AML-193 (cell line): ENCODE measurements at places on chromosomes 1 and 21.

DNA sequence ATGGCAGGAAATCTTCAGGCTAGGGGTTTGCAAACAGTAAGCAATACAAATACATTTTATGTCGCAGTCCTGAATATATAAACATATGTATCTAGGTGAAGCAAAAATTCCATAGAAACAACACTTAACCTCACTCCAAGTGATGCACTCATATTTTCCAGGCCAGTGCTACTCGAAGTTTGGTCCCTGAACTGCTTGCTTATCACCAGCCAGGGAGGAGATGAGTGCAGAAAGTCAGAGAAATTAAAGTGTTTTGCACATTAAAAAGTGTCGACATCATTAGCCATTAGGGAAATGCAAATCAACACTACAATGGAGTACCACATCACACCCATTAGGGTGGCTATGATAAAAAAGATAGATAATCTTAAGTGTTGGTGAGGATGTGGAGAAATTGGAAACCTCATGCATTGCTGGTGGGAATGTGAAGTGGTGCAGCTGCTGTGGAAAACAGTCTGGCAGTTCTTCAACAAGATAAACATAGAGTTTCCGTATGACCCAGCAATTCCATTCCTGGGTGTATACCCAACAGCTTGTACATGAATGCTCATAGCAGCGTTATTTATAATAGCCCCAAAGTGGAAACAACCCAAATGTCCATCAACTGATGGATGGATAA lies 70.5 kb upstream of the CSF1 start:
- no peak for DNase-seq

GRCh38 chr1:64545118-64545843 lies 75.4 kb downstream of the CACHD1 start:
- no peak for DNase-seq

GRCh38 chr21:41976611-41977010 lies 22.8 kb upstream of the C2CD2 start:
- no peak for DNase-seq

GRCh38 chr1:112402682-112403643 lies 6.9 kb downstream of the CTTNBP2NL start:
- DNase-seq, result no peak

DNA sequence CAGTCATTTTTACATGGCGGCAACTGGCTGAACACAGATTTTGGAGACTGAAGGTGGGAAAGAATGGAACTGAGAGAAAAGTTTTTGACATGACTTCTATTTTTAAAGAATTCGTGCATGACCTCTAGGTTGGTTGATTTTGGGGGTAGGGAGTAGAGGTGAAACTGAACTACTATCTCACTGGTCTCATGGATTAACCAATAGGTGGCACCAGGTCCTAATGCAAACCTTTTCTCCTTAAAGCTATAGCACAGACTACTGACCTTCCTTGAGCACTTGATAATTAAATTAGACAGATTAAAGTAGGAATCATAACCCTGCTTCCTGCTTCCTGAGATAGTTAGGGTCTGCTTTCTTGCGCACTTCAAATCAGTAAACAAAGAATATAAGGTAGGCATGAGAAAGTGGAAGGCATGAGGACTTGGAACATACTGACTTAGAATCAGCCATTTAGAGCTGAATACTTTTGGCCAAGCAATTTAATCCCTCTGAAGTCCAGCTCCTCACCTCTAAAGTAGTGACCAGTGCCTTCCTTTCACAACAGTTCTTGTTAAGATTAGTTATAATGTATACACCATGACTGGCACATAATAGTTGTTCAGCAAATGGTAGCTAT lies 206.0 kb downstream of the CENPF start:
- DNase-seq, result peak; percentile 12

GRCh38 chr1:77608893-77609292 lies 73.6 kb downstream of the ZZZ3 start:
- DNase-seq, result no peak

DNA sequence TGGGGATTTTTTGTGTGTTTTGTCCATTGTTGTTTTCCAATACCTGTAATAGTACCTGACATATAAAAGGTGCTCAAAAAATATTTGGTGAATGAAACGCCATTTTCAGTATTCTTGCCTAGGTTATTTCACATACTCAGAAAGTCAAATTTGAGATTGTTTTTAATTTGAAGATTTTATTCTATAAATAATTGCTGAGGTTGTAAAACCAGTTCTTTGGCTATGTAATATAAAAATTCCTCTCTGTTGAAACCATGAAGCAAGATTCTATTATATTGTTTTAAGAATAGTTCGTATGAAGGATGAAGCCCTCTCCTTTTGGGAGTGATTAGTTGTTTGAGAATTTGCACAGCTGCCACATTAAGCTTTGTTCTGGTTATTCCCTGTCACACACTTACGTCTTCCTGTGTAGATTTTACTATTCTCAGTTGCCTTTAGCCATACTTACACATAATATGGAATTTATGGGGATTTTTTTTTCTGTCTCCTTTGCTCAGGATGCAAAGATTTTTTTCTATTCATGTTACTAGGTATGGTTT lies 60.2 kb upstream of the MPC2 start:
- no peak for DNase-seq

- no peak for DNase-seq
Observed at GRCh38 chr1:53718443-53718842, 20.5 kb downstream of the GLIS1 start.

DNA sequence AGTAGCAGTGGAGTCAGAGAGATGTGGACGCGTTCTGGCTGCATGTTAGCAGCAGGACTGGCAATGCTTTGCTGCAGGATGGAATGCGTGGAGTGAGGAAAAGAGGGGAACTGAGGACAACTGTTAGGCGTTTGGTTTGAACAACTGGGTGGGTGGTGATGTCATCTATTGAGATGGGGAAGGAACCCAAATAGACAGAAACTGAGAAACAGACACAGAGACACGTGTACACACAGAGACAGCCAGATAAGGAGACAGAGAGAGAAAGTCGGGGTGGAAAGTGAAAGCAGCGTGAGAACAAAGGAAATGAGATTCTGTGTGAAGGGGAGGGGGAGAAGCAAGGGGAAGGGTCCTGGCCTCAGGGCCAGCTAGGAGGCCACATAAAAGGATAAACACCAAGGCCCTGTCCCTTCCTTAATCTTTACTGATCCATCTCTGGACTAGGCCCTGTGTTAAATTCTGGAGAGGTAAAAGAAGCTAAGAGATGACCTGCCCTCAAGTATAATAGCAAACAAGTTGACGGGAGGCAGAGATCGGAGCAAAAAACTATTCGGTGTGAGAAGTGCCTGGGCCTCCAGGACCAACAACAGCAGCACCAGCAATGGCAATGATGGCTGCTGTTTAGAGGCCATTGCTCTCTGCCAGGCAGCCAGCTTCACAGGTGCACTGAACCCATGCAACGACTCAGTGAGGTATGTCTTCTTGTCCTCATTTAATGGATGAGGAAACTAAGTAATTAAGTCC lies 31.6 kb downstream of the VWA5B1 start:
- DNase-seq, result no peak

DNA sequence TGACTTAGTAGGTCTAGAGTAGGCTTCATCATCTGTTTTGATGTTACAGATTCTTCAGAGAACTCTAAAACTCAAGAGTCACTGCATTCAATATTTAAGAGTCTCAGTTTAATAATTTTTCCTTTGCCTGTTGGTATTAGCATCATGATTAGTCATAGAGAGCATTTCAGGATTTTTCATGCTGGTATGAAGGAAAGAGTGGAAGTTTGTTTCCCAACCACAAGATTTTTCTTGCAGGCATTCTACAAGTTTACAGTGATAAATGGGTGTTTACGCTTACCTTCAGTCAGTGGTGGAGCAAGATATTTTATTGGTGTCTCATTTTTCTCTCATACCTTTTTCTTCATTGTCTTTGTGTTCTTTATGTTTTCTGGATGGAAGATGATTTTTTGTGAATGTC lies 58.4 kb upstream of the MYOCOS start:
- DNase-seq, result no peak

GRCh38 chr21:42079008-42079938 lies 8.2 kb downstream of the UMODL1 start:
- DNase-seq, result no peak

DNA sequence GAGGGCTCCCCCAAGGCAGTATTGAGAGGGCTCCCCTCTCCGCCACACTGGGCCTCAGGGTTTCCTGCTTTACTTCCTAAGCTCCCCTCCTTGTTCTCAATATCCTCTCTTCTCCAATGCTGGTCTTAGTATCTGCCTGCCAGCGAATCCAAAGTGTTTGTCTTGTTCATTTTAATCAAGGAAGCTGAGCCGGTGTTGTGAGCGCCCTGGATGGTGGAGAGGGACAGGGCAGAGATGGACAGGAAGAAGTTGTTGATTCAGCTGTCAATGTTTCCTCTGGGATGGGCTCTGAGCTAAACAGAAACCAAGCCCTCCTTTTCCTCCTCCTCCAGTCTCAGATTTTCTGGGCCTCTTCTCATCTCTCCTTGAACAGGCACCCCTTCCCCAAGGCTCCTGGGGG lies 5.4 kb downstream of the OLFML3 start:
- DNase-seq, result no peak

DNA sequence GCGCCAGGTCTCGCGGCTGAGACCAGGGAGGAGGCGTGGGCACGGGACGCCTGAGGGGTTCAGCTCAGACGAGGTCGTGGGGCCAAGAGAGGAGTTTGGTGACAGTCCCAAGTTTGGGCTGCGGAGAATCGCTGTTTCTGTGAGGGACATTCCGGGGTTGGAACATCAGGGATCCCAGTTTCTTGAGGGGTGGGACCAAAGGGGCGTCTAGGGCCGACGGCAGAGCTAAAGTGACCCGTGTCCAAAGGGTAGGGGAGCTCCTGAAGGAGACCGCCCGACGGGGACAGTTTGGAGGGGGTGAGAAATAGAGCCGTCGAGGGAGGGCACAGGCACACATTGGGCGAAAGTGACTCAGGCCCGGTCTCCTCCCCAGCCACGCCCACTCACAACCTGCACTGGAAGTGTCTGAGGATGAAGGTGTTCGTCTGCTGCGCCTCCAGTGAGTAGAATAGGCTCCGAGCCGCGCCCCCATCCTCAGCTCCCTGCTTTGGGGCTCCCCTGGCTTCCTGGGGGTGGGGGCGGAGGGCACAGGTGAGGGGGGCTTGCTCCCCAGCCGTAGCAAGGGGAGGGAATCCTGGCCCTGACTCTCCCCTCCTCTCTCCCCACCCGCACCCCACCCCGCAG lies 7.0 kb downstream of the EFNA3 start:
- no peak for DNase-seq

- no peak for DNase-seq
Observed at GRCh38 chr21:14838400-14838799, 226.4 kb downstream of the NRIP1 start.

- DNase-seq, result peak; percentile 42
Observed at GRCh38 chr1:154219541-154219940, 1.2 kb upstream of the UBAP2L start.

GRCh38 chr1:72013161-72013560 lies 269.2 kb downstream of the NEGR1 start:
- DNase-seq, result no peak

GRCh38 chr1:54614563-54614962 lies 8.8 kb downstream of the FAM151A start:
- DNase-seq, result no peak

DNA sequence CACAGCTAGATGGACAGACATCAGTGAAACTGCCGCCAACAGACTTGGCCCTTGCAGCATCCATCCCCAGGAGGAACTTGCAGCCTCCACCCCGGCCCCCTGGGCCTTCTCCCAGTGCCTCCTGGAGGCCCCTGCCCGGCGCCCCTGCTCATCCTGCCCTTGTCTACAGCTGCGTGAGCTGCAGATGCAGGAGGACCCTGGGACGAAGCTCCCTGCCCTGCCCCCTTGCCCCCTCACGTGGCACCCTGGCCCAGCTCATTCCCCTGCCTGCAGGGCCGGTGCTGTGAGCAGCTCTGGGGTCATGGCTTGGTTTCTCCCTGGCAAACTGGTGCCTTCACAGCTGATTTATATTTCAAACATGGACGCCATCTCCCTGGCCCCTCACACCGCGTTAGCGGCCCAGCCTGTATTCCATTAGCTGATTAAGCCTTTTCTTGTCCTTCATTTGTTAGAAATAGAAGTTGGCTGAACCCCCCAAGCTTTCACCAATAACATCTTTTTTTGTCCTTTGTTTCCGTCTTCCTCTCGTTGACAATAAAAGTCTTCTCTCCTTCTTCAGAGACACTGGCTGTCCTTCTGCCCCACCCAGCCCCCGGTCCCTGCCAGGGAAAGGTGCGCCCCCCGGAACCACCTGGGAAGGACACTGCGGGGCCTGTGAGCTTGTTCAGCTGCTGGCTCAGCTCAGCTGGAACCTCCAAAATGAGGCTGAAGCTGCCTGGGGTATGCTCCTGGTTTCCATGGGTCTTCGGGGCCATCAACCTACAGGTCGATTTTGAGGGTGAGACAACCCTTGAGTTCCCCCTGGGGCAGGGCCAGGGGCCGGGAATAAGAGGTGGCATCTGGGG lies 34.0 kb upstream of the SLC19A1 start:
- no peak for DNase-seq

DNA sequence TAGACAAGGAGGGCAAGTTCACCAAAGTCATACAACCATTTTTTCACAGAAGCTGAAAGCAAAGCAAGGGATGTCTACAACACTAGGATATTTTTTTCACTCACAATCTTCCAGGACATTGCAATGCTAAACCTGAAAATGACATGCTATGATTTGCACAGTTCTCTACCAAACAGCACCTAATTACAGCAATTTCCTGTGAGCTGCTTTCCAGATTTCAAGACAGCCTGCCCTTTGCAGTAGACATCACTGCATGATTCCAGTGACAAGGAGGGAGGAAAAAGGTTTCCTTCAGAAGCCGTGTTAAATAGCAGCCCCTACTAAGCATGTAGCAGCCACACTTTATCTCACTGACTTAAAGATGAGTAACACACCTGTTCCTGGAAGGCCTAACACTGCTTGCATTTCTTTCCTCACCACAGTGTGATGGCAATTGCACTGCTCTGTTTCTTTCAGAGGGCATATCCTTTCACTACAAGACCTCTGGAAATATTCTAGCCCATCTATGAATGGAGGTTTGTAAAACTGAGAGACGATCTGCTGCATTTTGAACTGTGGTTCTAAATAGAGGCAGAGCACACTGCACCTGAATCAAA lies 97.1 kb downstream of the DUSP10 start:
- no peak for DNase-seq

DNA sequence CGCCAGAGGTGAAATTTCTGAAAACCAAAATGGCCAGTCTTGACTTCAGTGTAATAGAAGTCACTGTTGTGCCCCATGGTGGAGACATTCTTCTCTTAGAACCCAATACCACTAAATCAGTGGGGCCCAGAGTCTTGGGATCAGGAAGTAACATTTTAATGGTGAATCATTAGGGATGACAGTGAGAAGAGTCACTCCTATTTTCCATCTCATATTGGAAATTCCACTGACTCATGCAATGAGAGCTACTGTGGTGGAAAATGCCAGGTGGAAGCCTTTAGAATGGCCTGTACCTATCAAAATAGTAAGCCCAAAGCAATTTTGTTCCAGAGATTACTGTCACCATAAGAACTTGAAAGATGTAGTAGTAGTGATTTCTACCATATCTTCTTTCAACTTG lies 20.6 kb upstream of the PPM1J start:
- DNase-seq, result no peak
